ENCODE measurements at places on chromosomes 4 and X. TPM values are rescaled to one million over a fixed set of nuclear protein-coding genes. Genes with fewer than 3 reads are reported as not detected.

Gene SOD3
- total RNA-seq: 187 TPM

Gene PAGE2
- not detected for total RNA-seq

Gene LIMCH1
- total RNA-seq: 9.8 TPM

Gene SSX2B
- not detected for total RNA-seq

Gene DNAAF6
- total RNA-seq: not detected

Gene CLDN22
- total RNA-seq: not detected

Measured in cardiac ventricle fibroblast (primary cell).